ENCODE measurements at places on chromosomes 7 and 10.

DNA sequence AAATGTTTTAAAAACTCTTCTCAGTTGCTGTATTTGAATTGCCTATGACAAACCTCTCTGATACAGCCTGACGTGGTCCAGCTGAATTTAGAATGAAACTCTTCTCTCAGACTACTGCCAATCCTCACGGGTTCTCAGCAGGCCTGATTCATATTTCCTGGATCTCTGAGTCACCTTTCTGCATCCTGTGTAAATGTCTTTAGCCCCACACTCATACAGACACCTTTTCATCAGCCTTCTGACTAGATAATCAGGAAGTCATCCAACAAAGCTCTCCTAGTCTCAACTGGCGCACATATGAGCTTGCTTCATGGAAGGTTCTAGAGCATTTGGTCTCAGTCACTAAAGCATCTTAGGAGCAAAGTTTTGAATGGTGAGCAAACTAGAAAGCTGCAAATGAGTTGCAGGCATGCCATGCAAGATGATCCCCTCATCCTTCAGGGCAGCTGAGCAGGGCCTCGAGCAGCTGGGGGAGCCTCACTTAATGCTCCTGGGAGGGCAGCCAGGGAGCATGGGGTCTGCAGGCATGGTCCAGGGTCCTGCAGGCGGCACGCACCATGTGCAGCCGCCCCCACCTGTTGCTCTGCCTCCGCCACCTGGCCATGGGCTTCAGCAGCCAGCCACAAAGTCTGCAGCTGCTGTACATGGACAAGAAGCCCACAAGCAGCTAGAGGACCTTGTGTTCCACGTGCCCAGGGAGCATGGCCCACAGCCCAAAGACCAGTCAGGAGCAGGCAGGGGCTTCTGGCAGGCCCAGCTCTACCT is 182.8 kb downstream of the ARHGAP12 start:
- no peak for DNase-seq

DNA sequence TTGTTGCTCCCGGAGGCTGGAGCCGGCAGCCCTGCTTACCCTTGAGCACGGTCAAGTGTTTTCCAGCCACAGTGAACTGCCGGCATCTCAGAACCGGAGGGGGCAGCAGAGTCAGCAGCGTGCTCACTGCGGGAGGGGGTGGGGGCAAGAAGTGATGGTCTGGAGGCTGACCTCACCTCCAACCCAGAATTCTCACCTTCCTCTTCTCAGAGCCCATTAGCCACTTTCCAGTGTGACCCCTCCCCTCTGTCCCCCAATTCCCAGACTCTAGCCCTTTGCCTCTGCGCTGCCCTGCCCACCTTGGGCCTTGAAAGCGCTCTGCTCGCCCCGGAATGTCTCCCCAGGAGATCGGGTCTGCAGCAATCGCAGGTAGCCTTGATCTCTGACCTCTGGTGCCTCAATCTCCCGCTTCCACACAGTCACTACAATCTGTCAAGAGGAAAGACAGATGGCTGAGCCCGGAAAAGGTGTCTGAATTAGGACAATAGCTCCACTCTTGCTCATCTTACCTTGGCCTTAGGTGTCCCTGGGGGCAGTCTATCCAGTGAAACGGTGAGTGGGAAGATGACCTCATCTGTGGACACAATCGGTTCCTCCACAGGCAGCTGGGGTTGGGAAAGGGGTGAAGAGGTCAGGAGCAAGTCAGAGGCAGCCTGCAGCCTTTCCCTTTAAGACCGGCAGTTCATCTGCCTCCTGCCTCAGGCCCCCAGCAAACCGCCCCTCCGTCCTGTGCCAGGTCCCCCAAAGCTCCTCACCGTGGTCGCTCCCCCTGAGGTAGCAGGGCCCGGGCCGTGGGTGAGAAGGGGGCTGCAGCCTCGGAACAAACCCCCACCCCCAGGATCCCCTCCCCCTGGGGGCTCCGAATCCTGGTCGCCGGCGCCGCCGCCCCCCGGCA is 942 bp downstream of the TRAPPC14 start:
- DNase-seq = no peak

DNA sequence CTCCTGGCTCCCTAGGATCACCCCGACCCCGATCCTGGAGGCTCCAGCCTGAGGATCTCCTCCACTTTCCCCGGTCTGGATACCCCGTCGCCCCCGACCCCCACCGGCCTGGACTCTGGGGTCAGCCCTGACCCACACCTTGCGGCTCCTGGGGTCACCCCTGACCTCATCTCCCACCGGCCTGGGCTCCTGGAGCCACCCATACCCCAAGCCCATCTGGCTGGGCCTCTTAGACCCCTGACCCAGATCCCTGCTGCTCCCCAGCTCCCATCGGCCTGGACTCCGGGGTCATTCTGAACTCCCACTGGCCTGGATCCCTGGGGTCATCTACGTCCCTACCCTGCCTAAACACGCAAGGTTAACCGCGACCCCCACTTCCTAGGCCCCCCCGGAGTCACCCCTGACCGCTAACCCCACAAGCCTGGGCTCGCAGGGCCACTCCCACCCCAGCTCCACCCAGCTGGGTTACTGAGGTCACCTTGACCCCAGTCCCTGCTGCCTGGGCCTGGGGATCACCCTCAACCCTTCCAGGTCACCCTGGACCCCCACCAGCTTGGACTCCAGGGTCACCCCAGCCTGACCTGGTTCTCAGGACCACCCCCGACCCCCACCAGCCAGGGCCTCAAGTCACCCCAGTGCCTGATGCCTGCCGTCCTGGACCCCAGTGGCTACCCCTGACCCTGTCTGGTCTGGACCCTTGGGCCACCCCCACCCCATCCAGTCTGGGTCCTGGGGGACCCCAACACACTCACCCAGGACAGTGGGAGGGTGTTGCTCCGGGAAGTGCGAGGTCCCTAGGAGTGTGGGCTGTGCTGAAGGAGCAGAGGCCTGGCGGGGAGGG is 1.2 kb downstream of the FOXK1 start:
- peak; percentile 31 for DNase-seq

DNA sequence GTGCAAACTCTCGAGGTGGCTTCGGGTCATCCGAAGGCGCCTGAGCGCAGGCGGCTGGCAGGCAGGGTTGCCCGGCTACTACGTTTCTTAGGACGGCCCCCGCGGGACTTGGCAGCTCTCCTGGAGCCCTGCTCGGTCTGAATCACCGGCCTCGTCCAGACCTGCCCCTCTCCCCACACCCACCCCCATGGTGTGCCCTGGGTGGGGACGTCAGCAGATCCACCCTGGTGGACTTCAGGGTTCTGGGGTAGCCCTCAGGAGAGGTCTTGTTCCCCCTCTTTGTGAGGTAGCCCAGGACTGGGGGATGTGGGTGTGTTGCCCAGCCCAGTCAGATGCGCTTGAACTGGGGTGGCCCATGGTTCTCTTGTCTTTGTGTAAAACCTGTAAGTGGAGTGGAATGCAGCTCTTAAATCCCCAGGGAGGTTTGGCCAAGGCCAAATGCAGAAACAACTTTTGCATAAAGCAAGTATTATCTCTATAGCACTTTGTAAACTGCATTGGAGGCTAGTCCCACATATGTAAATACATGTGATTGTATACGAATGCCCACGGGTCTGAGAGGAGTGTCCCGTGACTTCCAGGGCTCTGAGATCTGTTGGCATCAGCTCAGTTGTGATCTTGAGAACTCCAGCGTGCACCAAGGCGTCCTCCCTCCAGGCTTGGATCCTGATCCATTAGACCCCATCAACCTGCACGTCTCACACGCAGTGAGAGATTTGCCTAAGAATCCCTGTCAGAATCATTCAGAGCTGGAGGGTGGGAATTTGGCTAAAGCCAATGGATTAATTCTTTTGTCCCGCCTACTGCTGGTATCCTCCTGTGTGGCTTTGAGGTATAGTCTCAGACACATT is 1.8 kb downstream of the PFKFB3 start:
- DNase-seq = peak; percentile 69

- DNase-seq = peak; percentile 40
Measured at GRCh38 chr7:36265680-36266079, 112.6 kb downstream of the EEPD1 start.

DNA sequence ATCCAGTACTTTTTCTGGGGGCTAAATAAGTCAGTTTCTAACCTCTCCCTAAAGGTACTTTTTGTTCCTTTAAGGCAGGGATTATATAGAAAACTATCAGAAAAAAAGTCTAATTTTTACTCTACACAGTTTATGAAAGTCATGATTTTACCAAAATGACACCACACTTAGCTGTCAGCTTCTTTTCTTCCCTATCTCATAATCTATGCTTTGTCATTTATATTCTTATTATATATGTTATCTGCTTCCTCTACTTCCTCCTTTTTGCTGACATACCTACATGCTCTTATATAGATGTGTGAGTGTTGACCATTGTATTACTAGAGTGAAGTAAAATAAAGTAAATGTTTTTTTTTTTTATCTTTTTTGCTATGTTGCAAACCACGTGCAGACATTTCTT is 203.9 kb upstream of the CHRM2 start:
- DNase-seq = no peak

GRCh38 chr10:44963772-44964633 is 4.4 kb downstream of the RASSF4 start:
- DNase-seq = peak; percentile 46

- no peak for DNase-seq
Measured at GRCh38 chr7:101468546-101469275, 106.0 kb downstream of the COL26A1 start.

GRCh38 chr10:117429643-117430265 is 54.5 kb upstream of the PDZD8 start:
- no peak for DNase-seq

DNA sequence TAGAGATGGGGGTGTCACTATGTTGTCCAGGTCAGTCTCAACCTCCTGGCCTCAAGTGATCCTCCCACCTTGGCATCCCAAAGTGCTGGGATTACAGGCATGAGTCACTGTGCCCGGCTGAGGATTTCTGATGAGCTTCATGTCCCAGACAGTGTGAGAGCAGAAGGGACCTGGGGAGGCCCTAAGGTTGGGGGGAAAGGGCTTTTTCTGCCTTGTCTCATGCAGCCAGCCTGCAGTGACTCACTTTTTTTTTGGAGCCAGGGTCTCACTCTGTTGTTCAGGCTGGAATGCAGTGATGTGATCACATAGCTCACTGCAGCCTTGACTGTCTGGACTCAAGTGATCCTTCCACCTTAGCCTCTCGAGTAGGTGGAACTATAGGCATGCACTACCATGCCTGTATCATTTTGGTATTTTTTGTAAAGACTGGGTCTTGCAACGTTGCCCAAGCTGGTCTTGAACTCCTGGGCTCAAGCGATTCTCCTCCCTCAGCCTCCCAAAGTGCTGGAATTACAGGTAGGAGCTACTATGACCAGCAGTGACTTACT is 14.6 kb downstream of the COL26A1 start:
- no peak for DNase-seq

- no peak for DNase-seq
Measured at GRCh38 chr7:2799253-2799652, 44.9 kb downstream of the GNA12 start.

- peak; percentile 87 for DNase-seq
Measured at GRCh38 chr7:73746378-73746777, 7.8 kb upstream of the ABHD11 start.

GRCh38 chr7:43363035-43363791 is 219.7 kb upstream of the STK17A start:
- no peak for DNase-seq

GRCh38 chr10:124007102-124007772 is 86.2 kb downstream of the CHST15 start:
- no peak for DNase-seq

GRCh38 chr10:112741830-112742402 is 208.1 kb upstream of the TCF7L2 start:
- peak; percentile 24 for DNase-seq

- DNase-seq = no peak
Measured at GRCh38 chr7:158472596-158472995, 115.0 kb downstream of the PTPRN2 start.

GRCh38 chr10:127034790-127035189 is 129.6 kb downstream of the DOCK1 start:
- no peak for DNase-seq

- no peak for DNase-seq
Measured at GRCh38 chr7:121595758-121596696, 199.9 kb upstream of the FAM3C start.

DNA sequence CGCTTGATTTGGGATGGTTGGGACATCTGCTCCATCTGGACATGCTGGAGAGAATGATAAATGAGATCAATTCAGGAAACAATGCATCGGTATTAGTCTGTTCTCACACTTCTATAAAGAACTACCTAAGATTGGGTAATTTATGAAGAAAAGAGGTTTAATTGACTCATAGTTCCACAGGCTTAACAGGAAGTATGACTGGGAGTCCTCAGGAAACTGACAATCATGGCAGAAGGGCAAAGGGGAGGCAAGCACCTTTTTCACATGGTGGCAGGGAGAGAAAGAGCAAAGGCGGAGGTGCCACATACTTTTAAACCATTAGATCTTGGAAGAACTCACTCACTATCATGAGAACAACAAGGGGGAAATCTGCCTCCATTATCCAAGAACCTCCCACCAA is 16.8 kb upstream of the TSPAN12 start:
- DNase-seq = no peak

DNA sequence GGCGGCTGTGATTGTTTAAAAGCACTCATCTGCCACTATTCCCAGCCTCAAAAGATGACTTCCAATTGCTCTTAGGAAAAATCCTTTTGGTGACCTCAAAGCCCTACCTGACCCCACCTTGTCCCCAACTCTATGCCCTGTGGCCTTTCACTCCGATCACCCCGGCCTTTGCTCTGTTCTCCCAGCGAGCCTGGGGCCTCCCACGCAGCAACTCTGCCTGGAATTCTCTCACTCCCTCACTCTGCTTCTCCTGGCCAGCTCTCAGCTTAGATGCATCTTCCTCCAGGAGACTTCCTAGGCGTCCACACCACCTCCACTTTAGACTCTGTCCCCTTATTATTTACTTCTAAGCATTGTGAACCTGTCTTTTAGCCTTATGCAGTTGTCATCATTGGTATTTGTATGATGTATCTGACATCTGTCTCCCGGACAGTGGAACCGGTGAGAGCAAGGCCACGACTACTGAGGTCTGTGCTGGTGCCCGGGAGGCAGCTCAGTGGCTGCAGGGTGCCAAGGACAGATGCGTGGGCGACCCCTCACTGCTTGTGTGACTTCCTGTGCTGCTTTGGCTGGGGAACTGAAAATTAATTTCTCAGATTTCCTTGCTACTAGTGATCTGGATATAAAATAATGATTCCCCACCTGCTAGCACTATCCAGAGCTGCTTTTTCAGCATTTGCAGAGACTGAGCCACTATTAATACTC is 63.0 kb downstream of the PIP4K2A start:
- no peak for DNase-seq

- no peak for DNase-seq
Measured at GRCh38 chr7:2288503-2288902, 25.7 kb downstream of the SNX8 start.

- no peak for DNase-seq
Measured at GRCh38 chr7:130345136-130345535, 520 bp downstream of the CPA5 start.
